ENCODE measurements at places on chromosomes 5 and 9.

DNA sequence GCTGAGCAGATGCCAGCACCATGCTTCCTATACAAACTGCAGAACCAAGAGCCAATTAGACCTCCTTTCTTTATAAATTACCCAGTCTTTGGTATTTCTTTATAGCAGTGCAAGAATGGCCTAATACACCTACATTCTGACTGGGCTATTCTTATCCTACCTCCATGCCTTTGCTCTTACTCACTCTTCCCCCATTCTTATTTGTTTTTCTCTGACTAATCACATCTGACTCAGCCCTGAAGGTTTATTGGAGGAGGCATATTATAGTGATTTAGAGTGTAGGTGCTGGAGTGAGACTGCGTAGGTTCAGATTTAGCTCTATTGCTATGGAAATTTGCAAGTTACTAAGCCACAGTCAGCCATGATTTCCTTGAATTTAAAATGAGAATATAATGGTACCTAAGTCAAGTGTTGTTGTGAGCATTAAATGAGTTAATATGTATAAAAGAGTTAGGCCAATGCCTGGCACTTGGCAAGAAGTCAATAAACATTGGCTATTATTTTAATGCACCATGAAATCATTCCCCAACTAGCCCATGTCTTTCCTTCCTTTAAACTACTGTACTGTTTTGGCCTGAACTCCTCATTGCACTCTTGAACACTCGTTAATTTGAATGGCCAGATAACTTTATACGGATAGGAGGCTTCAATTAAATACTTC is 531.2 kb upstream of the ZNF608 start:
- DNase-seq, result no peak

DNA sequence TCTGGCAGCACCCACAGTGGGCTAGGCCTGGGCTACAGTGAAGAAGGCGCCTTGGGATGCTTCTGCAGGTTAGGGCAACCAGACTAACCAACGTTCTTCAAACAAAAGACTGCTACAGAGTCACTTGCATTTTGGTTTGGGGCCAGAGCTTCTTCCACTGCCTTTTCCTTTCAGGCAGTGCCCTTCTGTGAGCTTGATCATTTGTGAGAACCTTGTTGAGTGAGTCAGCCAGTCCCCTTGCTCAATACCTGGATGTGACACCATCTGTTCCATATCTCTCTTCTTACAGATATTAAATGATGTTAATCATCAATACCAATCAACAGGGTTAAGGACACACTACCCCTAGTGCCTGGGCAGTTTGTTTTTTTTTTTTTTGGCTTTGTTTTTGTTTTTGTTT is 46.5 kb upstream of the VDAC1 start:
- no peak for DNase-seq

DNA sequence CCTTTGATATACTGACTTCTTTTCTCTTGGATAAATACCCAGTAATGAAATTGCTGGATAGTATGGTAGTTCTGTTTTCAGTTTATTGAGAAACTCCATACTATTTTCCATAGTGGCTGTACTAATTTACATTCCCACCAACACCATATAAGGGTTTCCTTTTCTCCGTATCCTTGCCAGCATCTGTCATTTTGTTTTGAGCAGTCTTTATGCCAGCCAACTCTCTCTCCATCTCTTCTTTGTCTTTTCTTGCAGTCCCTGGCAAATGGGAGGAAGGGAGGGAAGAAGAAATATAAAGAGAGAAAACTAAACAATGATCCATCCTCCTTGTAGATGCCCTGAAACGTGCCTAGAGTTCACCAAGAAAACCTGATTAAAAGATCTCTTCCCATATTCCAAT is 9.6 kb upstream of the VLDLR start:
- DNase-seq, result no peak

DNA sequence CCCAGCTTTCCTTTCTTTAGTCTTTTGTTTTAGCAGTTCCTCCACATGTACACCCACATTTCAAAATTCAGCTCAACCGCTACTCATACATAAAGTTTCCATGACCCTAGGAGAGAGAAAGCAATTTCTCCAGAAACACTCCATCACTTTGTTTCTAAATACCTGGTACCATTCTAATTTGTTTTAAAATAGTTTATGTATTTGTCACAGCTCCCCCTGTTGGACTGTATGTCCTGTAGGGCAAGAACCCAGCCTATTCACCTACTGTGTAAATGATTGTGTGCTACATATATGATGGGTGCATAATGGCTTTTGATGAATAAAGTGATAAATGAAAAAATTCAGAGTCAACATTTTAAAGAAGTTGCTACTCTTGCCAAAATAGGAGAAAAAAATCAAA is 139.1 kb downstream of the COX7C start:
- DNase-seq, result no peak

GRCh38 chr5:159786901-159787691 is 129.2 kb upstream of the ADRA1B start:
- DNase-seq, result peak; percentile 93

- DNase-seq, result no peak
Measured at GRCh38 chr5:108749128-108749861, 1.6 kb downstream of the FER start.

DNA sequence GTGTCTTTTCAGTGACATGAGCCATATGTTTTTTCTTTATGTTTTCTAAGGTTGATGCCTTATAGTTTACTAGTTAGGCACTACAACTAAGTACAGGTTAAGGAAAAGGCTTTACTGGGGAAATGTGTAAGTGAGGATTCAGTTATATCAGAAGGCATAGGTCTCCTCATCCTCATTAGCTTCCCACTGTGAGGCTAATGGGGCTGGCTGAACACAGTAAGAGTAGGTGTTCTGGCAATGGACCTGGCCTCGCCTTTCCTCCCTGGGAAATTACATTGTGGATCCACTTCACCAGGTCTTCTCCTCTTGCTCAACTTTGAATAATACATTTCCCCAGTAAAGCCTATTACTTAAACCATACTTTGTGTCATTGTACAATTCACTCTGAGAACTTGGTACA is 225.5 kb downstream of the PTPRD start:
- no peak for DNase-seq

- no peak for DNase-seq
Measured at GRCh38 chr5:1795506-1795905, 4.1 kb downstream of the MRPL36 start.

DNA sequence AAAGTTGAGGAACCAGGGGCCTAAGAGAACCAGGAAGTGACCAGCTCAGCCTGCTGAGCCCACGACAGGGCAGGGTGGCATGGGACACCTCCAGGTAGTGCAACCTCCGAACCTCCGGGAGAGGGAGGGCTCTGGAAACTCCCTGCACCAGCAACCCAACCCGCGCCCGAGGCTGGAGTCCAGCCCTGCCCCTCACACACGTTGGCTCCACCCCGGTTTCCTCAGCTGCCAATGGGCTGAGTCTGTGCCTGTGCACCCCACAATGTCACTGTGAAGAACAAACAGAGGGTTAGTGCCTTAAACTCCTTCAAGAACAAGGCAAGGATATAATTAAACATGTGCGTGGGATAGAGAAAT is 17.0 kb upstream of the UNC5A start:
- DNase-seq, result no peak

DNA sequence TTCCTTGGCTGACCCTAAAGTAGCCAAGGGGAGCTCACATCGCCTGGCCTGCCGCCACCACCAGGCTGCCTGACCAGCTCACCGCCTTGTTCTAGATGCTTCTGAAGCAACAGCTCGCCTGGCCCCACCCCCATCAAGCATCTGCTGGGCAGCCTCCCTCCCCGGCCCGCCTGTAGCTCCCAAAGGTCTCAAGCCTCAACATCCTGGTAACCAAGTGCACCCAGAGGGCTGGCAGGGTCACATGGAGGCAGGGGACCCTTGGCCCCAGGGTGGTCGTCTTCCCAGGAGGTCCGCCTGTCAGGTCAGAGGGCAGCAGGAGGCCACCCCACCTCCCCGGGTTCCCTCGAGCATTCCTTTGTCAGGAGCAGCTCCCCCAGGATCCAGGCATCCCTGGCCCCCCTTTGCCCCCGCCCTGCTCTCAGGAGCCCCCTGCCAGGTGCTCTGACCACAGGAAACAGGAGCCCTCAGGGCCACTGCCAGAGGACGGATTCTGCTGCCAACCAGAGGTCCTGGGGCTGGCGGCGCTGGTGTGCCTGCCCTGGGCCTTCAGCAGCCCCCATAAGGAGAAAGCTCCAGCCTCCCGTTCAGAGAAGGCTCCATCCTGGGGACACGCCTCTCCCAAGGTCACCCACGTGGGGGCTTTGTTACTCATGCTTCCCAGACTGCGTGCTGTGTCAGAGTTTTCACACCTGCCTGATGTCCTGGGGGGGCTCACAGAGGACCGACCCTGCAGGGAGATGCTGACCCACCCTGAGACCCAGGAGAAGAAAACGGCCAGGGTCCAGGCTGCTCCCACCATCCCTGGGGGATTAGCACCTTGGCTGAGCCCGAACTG is 3.5 kb upstream of the LRRC14B start:
- no peak for DNase-seq

DNA sequence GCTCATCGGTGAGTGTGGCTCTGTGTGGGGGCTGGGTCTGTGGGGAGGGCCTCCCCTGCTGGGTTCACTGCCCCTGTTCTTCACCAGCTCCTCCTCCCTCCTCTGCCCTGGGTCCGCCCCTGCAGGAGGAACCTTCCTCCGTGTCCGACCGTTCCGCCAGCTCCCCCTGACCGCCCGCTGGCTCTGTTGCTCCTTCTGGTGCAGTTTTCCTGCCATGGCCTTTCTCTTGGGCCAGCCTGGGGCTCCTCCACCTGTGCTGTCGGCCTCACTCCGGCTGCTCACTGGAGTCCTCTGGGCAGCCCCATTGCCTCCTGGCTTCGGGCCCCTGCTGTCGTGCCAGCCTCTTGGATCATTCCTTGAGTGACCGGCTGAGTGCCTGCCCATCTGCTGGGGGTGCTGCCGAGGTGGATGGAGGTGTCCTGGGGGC is 12.3 kb downstream of the RNU6ATAC start:
- no peak for DNase-seq

DNA sequence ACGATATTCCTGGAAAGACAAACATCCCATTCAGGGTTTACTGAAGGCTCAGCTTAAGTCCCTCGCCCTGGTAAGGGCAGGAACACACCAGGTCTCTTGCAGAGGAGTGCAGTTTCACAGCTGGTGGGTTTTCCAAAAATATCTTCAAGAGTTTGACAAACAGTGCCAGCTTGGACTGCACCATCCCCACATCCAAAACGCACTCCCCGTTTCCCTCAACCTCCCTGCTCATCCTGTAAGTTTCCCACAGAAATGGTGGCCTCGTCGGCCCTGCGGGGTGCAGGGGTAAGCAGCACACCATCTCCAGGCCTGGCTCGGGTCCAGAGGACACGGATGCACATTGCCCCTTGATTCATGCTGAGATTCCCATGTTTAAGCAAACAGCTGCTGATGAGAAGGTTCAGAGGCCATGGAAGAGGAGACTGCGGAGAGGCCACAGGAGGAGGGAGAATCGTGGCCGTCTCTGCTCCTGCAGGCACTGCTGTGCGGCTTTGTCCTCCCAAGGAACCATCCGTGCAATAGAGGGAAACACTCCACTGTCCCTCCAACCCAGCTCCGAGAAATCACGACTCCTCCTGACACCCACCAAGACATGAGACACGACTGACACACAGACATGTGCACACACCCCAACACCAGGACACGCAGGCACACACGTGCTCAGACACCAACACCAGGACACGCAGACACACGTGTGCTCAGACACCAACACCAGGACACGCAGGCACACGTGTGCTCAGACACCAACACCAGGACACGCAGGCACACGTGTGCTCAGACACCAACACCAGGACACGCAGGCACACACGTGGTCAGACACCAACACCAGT is 24.0 kb upstream of the SLC12A7 start:
- DNase-seq, result no peak

- DNase-seq, result no peak
Measured at GRCh38 chr9:95528908-95529502, 12.2 kb upstream of the PTCH1 start.

DNA sequence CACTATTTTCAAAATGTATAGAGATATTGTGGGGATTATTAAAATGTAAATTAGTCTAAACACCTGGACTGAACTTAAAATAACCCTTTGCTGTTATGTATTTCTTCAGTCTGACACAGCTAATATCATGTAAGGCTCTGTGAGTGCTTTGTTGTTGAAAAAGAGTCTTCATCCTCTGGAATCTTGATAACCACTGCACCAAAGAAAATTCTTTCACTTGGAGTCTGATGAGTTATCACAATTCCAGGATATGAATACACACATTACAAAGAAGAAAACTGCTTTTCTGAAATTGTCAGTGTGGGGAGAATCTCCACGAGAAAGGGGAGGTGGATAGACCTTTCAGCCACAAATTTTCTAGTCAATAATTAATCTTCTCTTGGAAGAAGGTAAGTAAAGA is 42.3 kb upstream of the TARS1 start:
- DNase-seq, result no peak

- no peak for DNase-seq
Measured at GRCh38 chr5:96317945-96318344, 115.1 kb downstream of the PCSK1 start.

DNA sequence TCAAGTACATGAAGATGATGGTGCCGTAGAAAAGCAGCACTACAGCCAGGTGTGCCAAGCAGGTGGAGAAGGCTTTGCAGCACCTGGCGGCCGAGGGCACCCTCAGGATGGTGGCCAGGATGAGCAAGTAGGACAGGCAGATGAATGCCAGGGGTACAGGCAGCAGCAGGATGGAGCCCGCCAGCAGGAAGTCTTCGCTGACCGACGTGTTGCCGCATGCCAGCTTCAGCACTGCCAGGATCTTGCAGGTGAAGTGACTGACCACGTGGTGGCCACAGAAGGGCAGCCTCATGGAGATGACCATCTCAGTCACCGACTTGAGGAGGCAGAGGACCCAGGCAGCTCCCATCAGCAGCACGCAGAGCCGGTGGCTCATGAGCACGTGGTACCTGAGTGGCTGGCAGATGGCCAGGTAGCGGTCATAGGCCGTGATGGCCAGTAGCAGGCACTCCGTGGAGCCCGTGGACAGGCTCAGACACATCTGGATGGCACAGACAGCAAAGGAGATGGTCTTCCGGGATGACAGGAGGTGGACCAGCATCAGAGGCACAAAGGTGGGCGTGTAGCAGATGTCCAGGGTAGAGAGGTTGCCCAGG is 482 bp downstream of the OR13J1 start:
- no peak for DNase-seq

- DNase-seq, result no peak
Measured at GRCh38 chr5:115324021-115324420, 27.6 kb upstream of the CCDC112 start.

DNA sequence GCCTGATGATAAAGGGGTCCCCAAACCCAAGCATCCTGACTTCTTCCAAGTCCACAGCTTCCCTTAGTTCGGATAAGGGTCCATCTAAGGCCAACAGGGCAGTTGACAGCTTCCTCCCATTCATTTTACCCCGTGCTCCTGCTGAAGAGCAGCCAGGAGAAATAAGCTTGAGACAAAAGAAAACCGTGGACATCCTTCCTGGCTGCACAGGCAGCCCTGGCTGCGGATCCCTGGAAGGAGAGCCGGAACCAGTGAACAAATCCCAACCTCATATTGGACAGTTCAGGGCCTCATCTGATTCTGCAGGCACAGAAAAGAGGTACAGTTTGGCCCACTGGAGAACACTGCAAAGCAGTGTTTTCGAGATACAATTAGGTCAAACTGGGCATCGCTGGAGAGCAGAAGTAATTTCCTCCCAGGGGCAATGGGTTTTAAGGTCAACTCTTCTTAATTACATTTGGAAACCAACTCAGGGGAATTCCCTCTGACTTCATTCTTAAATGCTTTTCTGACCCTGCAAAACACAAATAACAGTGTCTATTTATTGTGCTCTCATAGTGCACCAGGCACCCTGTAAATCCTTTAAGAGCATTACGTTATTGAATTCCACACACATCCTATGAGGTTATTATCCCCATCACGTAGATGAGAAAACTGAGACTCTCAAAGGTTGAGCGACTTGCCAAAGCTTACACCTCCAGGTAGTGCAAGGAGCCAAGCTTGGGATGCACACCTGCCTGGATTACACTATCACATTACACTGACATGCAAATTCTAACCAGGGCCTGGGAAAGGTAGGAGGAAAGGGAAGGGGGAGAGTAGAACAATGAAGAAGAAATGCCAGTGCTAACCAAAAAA is 21.2 kb downstream of the ADAM19 start:
- DNase-seq, result no peak

Measured in esophagus muscularis mucosa (tissue), 4 donors.